ENCODE measurements at places on chromosomes 5 and 9.

- DNase-seq, result no peak
These were observed 83.2 kb downstream of the TNC start for GRCh38 chr9:115034801-115035200.

- DNase-seq, result no peak
These were observed 473.7 kb upstream of the PTGER4 start for GRCh38 chr5:40206030-40206429.

DNA sequence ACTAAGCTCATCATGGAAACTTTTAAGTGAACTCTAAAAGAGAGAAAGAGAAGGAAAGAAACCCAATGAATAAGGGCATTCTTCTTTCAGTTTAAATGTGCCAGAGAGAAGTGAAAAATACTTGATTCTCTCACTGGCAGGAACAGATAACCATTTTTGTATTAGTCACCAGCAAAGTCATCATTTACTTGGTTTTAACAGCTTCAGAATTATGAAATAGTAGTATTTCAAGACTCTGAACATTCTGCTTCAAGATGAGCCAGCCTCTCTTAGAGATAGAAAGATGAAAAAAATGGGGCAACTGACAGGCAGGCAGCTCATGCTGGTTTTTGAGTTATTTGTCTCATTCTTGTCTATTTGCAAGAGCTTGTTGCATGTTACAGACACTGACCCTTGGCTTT is 103.5 kb downstream of the GCNT1 start:
- no peak for DNase-seq

DNA sequence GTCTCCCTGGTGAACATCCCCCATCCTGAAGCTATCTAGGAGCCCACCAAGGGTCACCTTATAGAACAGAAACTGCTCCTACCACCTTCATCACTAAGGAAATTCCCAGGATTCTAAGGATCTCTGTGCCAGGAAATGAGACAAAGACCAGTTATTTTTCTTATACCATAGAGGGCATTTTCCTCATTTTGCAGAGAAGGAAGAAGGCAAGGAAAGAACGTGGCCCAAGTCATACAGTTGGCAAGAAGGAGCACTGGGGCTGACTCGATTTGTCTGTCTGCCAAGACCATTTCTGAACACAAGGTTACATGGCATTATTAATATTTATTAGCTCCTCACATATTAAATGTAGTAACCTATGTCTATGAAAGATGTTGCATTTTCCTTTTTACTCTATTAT is 49.6 kb upstream of the TNFSF15 start:
- no peak for DNase-seq

DNA sequence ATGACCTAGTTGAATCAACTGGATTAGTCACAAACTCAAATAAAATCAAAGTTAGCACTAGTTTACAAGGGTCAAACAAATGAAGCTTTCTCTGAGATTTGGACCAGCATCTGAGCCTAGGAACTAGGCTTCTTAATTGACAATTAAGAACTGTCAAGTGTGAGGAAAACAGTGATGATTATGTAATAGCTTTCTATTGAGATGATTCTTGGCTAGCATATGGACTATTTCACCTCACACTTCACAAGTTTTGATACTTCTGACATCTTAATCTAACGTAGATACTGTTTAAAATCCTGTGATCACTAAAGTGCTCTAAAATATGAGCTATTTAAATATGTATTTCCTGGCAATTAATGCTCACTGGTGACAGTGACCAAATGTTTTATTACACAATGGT is 542.9 kb downstream of the EFNA5 start:
- no peak for DNase-seq

GRCh38 chr9:20990867-20991266 is 40.6 kb downstream of the HACD4 start:
- DNase-seq, result no peak
